Pericardium fibroblast (primary cell): ENCODE measurements at places on chromosomes 7 and 10. TPM values are rescaled to one million over a fixed set of nuclear protein-coding genes. Genes with fewer than 3 reads are reported as not detected.

The RELN gene
- total RNA-seq: under 0.01 and 1.6 TPM in 2 replicates

The FAM3C gene
- total RNA-seq: 51.9 and 54.6 TPM in 2 replicates

The ZP3 gene
- 1.4 and 6.5 TPM in 2 replicates for total RNA-seq

The CLDN3 gene
- not detected in 2 replicates for total RNA-seq

The CCDC172 gene
- total RNA-seq: not detected in 2 replicates

The CDC123 gene
- 69.4 and 83.2 TPM in 2 replicates for total RNA-seq

The GPR158 gene
- 0.09 and 2.6 TPM in 2 replicates for total RNA-seq

The CPA5 gene
- 0.12 TPM in 1 of 2 replicates, not detected in the other for total RNA-seq

The CALML3 gene
- total RNA-seq: not detected in 2 replicates

The SPOCK2 gene
- total RNA-seq: under 0.01 and 0.26 TPM in 2 replicates

The CHAT gene
- total RNA-seq: not detected in 2 replicates

The FAM13C gene
- 1.3 and 3.9 TPM in 2 replicates for total RNA-seq

The GSTO2 gene
- total RNA-seq: 0.23 and 0.51 TPM in 2 replicates

The ELMO1 gene
- 2.8 and 4.6 TPM in 2 replicates for total RNA-seq

The OR2A7 gene
- 0.17 TPM in 1 of 2 replicates, not detected in the other for total RNA-seq

The HECW1 gene
- total RNA-seq: 0.17 and 0.35 TPM in 2 replicates

The SPDYE6 gene
- total RNA-seq: not detected in 2 replicates

The LOXL4 gene
- 6.8 and 12.5 TPM in 2 replicates for total RNA-seq

The HKDC1 gene
- 0.23 TPM in 1 of 2 replicates, not detected in the other for total RNA-seq

The IL6 gene
- total RNA-seq: 3.0 and 33.0 TPM in 2 replicates

The PTPRZ1 gene
- 0.34 and 2.7 TPM in 2 replicates for total RNA-seq

The SFTPA2 gene
- not detected in 2 replicates for total RNA-seq

The CREB5 gene
- total RNA-seq: 1.0 and 2.2 TPM in 2 replicates

The CDC14C gene
- total RNA-seq: not detected in 2 replicates

The MUC3A gene
- total RNA-seq: not detected in 2 replicates

The GRID2IP gene
- total RNA-seq: 0.09 TPM in 1 of 2 replicates, not detected in the other

The TMEM184A gene
- not detected in 2 replicates for total RNA-seq

The GPC2 gene
- total RNA-seq: 0.23 and 5.0 TPM in 2 replicates

The TNPO3 gene
- 20.3 and 22.6 TPM in 2 replicates for total RNA-seq

The SNCG gene
- total RNA-seq: 8.6 and 16.2 TPM in 2 replicates

The UNC5B gene
- 26.0 and 35.2 TPM in 2 replicates for total RNA-seq

The COL1A2 gene
- total RNA-seq: 7,471 and 8,614 TPM in 2 replicates

The USP6NL gene
- 6.1 and 10.2 TPM in 2 replicates for total RNA-seq

The PLEKHS1 gene
- total RNA-seq: not detected in 2 replicates

The WEE2 gene
- total RNA-seq: not detected in 2 replicates

The CLIP2 gene
- total RNA-seq: 17.5 and 28.3 TPM in 2 replicates

The HOXA2 gene
- total RNA-seq: 6.4 TPM in 1 of 2 replicates, not detected in the other

The SLC26A4 gene
- 0.12 and 0.17 TPM in 2 replicates for total RNA-seq

The TMEM273 gene
- not detected in 2 replicates for total RNA-seq

The NXPH1 gene
- total RNA-seq: not detected in 2 replicates

The FFAR4 gene
- not detected in 2 replicates for total RNA-seq

The PON1 gene
- not detected in 2 replicates for total RNA-seq

The GATA3 gene
- 0.35 TPM in 1 of 2 replicates, not detected in the other for total RNA-seq
